Thoracic aorta (tissue), 2 donors: ENCODE measurements at places on chromosomes 11 and 22. TPM values are rescaled to one million over a fixed set of nuclear protein-coding genes. Genes with fewer than 3 reads are reported as not detected.

RRP7A gene
- total RNA-seq, result 22.0 TPM

OTOG gene
- not detected for total RNA-seq

TRMT112 gene
- 218 TPM for total RNA-seq

RRM1 gene
- total RNA-seq, result 55.1 TPM

PRRG4 gene
- total RNA-seq, result 5.1 TPM

P2RX3 gene
- total RNA-seq, result not detected

OR10A2 gene
- not detected for total RNA-seq

GP1BB gene
- 13.1 TPM for total RNA-seq

- peak within 1 kb of the TSS; percentile 80 for H3K4me3 ChIP-seq
- H3K4me1 ChIP-seq, result peaks cover 3% of the 10 kb centered on the region
- H3K27ac ChIP-seq, result no peak within 1 kb of the TSS
- H3K27me3 ChIP-seq, result no peaks in the 10 kb centered on the region
- no peak for DNase-seq
- no peaks in the 10 kb centered on the region for H3K36me3 ChIP-seq
These were observed at the start of gene MMP11 for GRCh38 chr22:23772649-23773473. MMP11 (plus strand) TSS chr22:23772849; CDS start chr22:23772871, 22 bp downstream.

- H3K4me1 ChIP-seq, result no peaks in the 10 kb centered on the region
- H3K36me3 ChIP-seq, result no peaks in the 10 kb centered on the region
- H3K4me3 ChIP-seq, result no peak overlapping the region
- no peaks in the 10 kb centered on the region for H3K27me3 ChIP-seq
- no peak overlapping the region for H3K27ac ChIP-seq
These were observed 4.3 kb downstream of the SSTR3 start for GRCh38 chr22:37207981-37208380.

DNA sequence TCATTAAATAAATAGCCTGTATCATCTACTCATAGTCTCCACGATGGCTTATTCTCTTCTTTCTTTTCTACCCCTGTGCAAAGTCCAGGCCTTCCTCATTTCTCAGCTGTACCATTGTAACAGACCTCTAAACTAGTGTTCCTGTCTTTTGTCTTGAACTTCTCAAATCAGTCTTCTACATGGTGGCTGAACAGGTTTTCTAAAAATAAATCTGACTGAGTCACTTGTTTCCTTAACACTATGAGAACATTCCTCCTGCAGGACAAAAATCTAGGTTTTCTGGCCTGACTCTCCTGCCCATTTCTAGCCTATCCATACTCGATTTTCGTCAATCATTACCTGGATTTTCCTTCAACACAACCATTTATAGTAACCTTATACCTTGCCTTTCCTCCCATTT lies 1080.8 kb upstream of the TENM4 start:
- H3K4me1 ChIP-seq, result peaks cover 30% of the 10 kb centered on the region
- H3K4me3 ChIP-seq, result no peak overlapping the region
- H3K27ac ChIP-seq, result peak overlapping the region; percentile 78
- no peak for DNase-seq
- no peaks in the 10 kb centered on the region for H3K36me3 ChIP-seq

- H3K4me1 ChIP-seq, result no peaks in the 10 kb centered on the region
- H3K4me3 ChIP-seq, result no peak overlapping the region
- no peaks in the 10 kb centered on the region for H3K36me3 ChIP-seq
- H3K27ac ChIP-seq, result no peak overlapping the region
These were observed 41.4 kb upstream of the TTLL12 start for GRCh38 chr22:43228330-43228729.

- H3K36me3 ChIP-seq, result peaks cover 42% of the 10 kb centered on the region
- peak overlapping the region; percentile 62 for H3K4me3 ChIP-seq
- H3K4me1 ChIP-seq, result peaks cover 47% of the 10 kb centered on the region
- no peak for DNase-seq
- H3K27me3 ChIP-seq, result no peaks in the 10 kb centered on the region
These were observed 26.6 kb downstream of the PHLDB1 start for GRCh38 chr11:118633979-118634378.

- no peaks in the 10 kb centered on the region for H3K36me3 ChIP-seq
- no peak overlapping the region for H3K4me3 ChIP-seq
- no peak for DNase-seq
These were observed 125.0 kb upstream of the NCAM1 start for GRCh38 chr11:112836256-112836602.

DNA sequence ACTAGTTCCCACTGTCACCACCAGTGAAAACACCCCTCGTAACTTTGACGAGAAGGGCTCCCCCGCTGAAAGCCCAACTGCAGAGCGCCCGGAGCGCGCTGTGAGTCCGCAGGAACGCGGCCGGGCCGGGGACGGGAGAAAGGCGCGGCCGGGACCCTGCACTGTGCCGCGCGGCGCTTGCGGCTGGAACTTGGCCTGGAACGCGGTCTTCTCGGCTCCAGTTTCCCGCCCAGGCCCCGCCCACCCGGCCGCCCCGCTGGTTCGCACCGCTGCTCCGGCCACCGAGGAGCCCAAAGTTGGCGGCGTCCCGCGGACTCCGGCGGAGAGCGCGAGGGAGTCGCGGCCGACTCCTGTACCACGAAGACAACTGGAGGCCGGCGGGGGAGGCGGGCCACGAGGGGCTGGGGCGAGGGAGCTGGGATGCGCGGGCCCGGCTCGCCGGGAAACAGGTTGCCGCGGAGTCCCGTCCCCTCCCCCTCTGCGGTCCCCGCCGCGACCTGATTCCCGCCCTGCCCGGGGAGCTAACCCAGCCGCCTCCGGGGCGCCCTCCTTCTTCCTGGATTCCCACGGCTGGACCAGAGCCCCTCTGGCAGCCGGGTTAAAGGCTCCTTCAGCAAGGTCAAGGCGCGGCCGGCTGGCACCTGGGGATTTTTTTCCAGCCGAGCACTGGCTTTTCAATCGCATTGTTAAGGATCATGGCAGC lies 3.4 kb downstream of the TENM4 start:
- H3K27ac ChIP-seq, result peak overlapping the region; percentile 77
- H3K4me3 ChIP-seq, result peak overlapping the region; percentile 89
- no peaks in the 10 kb centered on the region for H3K36me3 ChIP-seq
- no peaks in the 10 kb centered on the region for H3K27me3 ChIP-seq
- peak; percentile 15 for DNase-seq
- H3K4me1 ChIP-seq, result peaks cover 35% of the 10 kb centered on the region

DNA sequence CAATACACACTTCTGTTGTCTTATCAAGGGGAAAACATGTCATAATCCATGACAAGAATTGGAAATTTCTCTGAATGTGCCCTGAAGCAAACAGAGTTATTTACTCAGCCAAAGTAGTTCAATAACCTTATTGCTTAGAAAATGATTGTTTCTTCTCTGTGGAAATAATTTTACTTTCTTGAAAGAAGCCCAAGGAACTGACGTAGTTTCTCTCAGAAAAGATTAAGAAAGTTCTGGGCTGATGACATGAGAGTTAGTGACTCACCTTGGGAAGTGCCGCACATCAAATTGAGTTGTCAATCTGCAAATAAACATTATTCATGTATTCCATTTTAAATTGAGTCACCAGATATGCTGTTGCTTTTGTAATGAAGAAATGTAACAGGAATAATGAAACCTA lies 418.6 kb upstream of the LRRC4C start:
- DNase-seq, result no peak
- H3K4me1 ChIP-seq, result no peaks in the 10 kb centered on the region
- H3K27ac ChIP-seq, result no peak overlapping the region
- no peaks in the 10 kb centered on the region for H3K27me3 ChIP-seq
- H3K36me3 ChIP-seq, result no peaks in the 10 kb centered on the region

DNA sequence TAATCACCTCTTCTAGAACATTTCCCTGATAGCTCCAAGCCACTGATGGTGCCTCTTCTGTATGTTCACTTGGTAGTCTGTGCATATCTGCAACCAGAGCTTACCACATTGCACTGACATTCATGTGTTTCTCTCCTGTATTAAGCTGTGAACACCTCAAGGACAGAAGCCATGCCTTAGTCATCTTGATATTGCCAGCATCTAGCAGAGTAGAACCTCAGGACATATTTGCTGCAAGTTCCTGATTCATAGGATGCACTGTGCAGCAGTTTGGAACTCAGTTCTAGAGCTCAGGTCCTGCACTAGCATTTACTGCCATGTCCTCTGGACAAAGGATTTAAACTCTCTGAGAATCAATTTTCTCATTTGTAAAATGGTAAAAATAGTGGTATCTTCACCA lies 722.4 kb upstream of the ANO5 start:
- no peaks in the 10 kb centered on the region for H3K4me1 ChIP-seq
- no peak overlapping the region for H3K4me3 ChIP-seq
- H3K27ac ChIP-seq, result no peak overlapping the region

- no peak overlapping the region for H3K27ac ChIP-seq
- no peak for DNase-seq
- H3K4me3 ChIP-seq, result no peak overlapping the region
These were observed 232.8 kb downstream of the GRIK4 start for GRCh38 chr11:120744016-120744994.

DNA sequence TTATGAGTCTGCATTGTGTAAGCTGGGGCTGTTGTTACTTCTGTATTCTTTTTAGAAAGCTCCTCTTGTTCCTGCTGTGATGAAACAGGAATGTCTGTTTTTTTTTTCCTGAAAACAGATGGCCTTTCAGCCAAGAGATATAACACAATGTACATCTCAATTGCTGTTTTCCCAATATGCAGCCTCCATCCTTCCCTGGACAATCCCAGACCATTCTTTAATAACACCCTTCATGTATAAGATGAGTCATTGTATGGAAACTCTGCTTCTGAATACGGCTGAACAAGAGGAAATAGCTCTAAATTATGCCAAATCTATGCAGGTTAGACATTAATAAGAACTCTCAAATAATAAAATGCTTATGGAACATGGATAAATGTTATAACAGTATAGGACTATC lies 60.2 kb upstream of the LRRC4C start:
- no peak overlapping the region for H3K27ac ChIP-seq
- no peaks in the 10 kb centered on the region for H3K4me1 ChIP-seq
- H3K4me3 ChIP-seq, result no peak overlapping the region
- no peak for DNase-seq

DNA sequence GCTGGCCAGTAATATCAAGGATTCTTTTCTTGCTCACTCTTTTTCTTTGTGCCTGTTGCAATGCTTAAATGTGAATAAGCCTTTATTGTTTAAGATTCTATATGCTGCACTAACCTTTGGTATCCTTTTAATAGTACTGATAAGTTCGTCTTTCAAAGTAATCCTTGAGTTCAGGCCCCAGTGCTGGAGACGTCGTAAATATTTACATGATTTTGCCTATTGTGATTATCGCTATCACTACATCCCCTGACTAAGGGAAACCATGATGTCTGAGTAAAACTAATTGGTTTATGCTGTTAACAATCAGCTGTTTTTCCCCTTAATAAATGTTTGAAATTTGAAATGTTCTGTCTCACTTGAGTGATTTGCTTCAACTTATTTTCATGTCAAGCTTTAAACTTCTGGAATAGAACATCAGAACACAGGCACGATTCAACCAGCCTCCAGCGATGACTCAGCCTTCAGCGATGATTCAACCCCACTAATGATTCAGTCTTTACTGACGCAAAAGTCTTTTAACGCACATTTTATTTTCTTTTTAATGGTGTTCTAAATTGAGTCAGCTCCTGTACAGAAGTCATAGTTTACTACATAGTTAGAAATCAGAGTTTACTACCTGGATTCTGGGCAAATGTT lies 3.9 kb downstream of the HTATIP2 start:
- H3K4me1 ChIP-seq, result peaks cover 14% of the 10 kb centered on the region
- H3K27me3 ChIP-seq, result no peaks in the 10 kb centered on the region
- DNase-seq, result no peak
- H3K4me3 ChIP-seq, result peak overlapping the region; percentile 20

DNA sequence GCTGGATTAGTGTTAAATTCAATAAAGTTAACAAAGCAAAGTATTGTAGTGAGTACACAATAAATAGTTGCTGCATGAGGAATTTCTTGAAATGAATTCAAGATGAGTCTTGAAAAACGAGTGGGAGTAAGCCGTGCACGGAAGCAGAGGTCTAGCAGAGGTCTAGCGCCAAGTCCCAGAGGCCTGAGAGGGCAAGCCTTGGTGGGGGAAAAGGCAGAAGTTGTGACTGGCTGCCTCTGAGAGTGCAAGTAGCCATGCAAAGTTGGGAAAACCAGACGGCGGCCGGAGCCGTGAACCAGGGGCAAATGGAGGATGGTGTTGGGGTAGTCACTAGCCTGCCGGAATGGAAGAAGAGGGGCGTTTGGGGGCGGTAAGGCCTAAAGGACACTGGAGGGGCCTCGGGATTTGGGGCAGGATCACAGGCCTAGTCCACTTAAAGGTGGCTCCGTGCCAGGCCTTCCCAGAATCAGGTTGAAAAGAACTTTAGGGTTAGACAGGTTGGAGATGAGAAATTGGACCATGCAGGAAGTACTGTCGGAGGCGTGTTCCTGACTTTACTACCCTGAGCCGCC lies 379 bp upstream of the SLC3A2 start:
- peak overlapping the region; percentile 79 for H3K4me3 ChIP-seq
- peaks cover 27% of the 10 kb centered on the region for H3K36me3 ChIP-seq
- H3K27ac ChIP-seq, result peak overlapping the region; percentile 98
- no peaks in the 10 kb centered on the region for H3K27me3 ChIP-seq

DNA sequence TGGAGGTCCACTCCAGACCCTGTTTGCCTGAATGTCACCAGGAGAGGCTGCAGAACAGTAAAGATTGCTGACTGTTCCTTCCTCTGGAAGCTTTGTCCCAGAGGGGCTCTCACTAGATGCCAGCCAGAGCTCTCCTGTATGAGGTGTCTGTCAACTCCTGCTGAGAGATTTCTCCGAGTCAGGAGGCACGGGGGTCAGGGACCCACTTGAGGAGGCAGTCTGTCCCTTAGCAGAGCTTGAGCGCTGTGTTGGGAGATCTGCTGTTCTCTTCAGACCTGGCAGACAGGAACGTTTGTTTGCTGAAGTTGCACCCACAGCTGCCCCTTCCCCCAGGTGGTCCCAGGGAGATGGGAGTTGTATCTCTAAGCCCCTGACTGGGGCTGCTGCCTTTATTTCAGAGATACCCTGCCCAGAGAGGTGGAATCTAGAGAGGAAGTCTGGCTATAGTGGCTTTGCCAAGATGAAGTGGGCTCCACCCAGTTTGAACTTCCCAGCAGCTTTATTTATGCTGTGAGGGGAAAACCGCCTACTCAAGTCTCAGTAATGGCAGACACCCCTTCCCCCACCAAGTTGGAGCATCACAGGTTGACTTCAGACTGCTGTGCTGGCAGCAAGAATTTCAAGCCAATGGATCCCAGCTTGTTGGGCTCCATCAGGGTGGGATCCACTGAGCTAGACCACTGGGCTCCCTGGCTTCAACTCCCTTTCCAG lies 99.4 kb downstream of the PDE3B start:
- no peaks in the 10 kb centered on the region for H3K27me3 ChIP-seq
- no peak overlapping the region for H3K4me3 ChIP-seq
- no peak for DNase-seq
- no peaks in the 10 kb centered on the region for H3K36me3 ChIP-seq

DNA sequence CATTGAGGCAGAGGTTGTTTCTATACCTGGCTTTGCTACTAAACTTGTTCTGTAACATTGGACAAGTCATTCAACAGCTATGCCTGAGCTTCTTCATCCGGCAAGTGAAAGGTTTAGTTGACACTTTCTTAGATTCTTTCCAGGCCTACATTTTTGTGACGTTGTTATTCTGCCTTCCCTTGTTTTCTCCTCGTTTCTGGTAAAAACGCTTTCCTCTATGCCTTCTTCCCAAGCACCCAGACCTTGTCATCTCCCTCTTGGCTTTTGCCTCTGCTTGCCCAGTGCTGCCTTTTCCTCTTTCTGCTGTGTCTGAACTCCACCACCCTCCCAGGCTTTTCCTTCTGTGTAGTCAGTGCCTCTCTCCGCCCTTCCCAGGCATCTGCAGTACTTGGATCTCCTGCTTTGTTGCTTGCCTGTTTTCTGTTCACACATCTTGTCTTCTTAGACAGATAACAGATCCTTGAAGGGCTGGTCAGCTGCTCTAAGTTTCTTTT lies 1.4 kb upstream of the AMOTL1 start:
- no peaks in the 10 kb centered on the region for H3K36me3 ChIP-seq
- peaks cover 7% of the 10 kb centered on the region for H3K4me1 ChIP-seq
- DNase-seq, result no peak
- H3K27me3 ChIP-seq, result no peaks in the 10 kb centered on the region
- peak overlapping the region; percentile 92 for H3K27ac ChIP-seq
- no peak overlapping the region for H3K4me3 ChIP-seq
